AG04450 (cell line): ENCODE measurements at places on chromosomes 1 and 21. TPM values are rescaled to one million over a fixed set of nuclear protein-coding genes. Genes with fewer than 3 reads are reported as not detected.

The NPHS2 gene
- polyA plus RNA-seq, result not detected in 2 replicates

The SLAMF1 gene
- not detected in 2 replicates for polyA plus RNA-seq

The CACHD1 gene
- 3.5 and 4.4 TPM in 2 replicates for polyA plus RNA-seq

The MRPL9 gene
- 93.4 and 98.6 TPM in 2 replicates for polyA plus RNA-seq

The TCHH gene
- not detected in 2 replicates for polyA plus RNA-seq

The KRTAP13-2 gene
- not detected in 2 replicates for polyA plus RNA-seq

The CD5L gene
- not detected in 2 replicates for polyA plus RNA-seq

The SRGAP2 gene
- polyA plus RNA-seq, result 12.4 and 20.3 TPM in 2 replicates

The LRRC39 gene
- polyA plus RNA-seq, result 0.32 and 0.45 TPM in 2 replicates

The KCNJ6 gene
- 0.02 and 0.06 TPM in 2 replicates for polyA plus RNA-seq

The PDXK gene
- 129 and 142 TPM in 2 replicates for polyA plus RNA-seq

The CLCC1 gene
- 32.0 and 45.2 TPM in 2 replicates for polyA plus RNA-seq

The CLIC6 gene
- 0.02 TPM in 1 of 2 replicates, not detected in the other for polyA plus RNA-seq

The CAPN8 gene
- polyA plus RNA-seq, result not detected in 2 replicates

The PGLYRP4 gene
- not detected in 2 replicates for polyA plus RNA-seq

The GSTM1 gene
- polyA plus RNA-seq, result 1.6 and 1.8 TPM in 2 replicates

The LEMD1 gene
- not detected in 2 replicates for polyA plus RNA-seq

The EPHA2 gene
- polyA plus RNA-seq, result 19.1 and 26.0 TPM in 2 replicates

The TSPEAR gene
- polyA plus RNA-seq, result not detected in 2 replicates

The S100A14 gene
- polyA plus RNA-seq, result 0.09 TPM in 1 of 2 replicates, not detected in the other

The PGLYRP3 gene
- polyA plus RNA-seq, result not detected in 2 replicates

The CLEC20A gene
- not detected in 2 replicates for polyA plus RNA-seq

The SLC35F3 gene
- polyA plus RNA-seq, result 0.04 and 0.05 TPM in 2 replicates

The IFI44L gene
- polyA plus RNA-seq, result 0.86 and 1.1 TPM in 2 replicates

The PLA2G2C gene
- polyA plus RNA-seq, result not detected in 2 replicates

The HSF2BP gene
- 1.0 and 1.1 TPM in 2 replicates for polyA plus RNA-seq

The SMCP gene
- polyA plus RNA-seq, result not detected in 2 replicates

The DIRAS3 gene
- polyA plus RNA-seq, result 12.6 and 13.1 TPM in 2 replicates

The CFAP141 gene
- not detected in 2 replicates for polyA plus RNA-seq

The OLFML3 gene
- polyA plus RNA-seq, result 90.3 and 105 TPM in 2 replicates

The NT5C1A gene
- polyA plus RNA-seq, result not detected in 2 replicates

The SEMA6C gene
- 1.3 and 1.8 TPM in 2 replicates for polyA plus RNA-seq

The SHE gene
- polyA plus RNA-seq, result not detected in 2 replicates

The PI4KB gene
- polyA plus RNA-seq, result 75.2 and 83.2 TPM in 2 replicates

The VSIG8 gene
- not detected in 2 replicates for polyA plus RNA-seq

The LRRC53 gene
- polyA plus RNA-seq, result not detected in 2 replicates

The AXDND1 gene
- 0.27 TPM in 1 of 2 replicates, not detected in the other for polyA plus RNA-seq

The PROK1 gene
- not detected in 2 replicates for polyA plus RNA-seq

The ZNF644 gene
- polyA plus RNA-seq, result 19.1 and 27.5 TPM in 2 replicates

The EPS15 gene
- 40.9 and 55.4 TPM in 2 replicates for polyA plus RNA-seq

The SLC5A9 gene
- not detected in 2 replicates for polyA plus RNA-seq

The TRIM67 gene
- not detected in 2 replicates for polyA plus RNA-seq

The FMO5 gene
- 0.98 and 1.2 TPM in 2 replicates for polyA plus RNA-seq

The LHX8 gene
- not detected in 2 replicates for polyA plus RNA-seq

The DMBX1 gene
- not detected in 2 replicates for polyA plus RNA-seq

The NID1 gene
- polyA plus RNA-seq, result 129 and 137 TPM in 2 replicates

The CDCA8 gene
- 7.1 and 9.6 TPM in 2 replicates for polyA plus RNA-seq

The OR10J4 gene
- not detected in 2 replicates for polyA plus RNA-seq

The ESRRG gene
- 0.16 and 0.22 TPM in 2 replicates for polyA plus RNA-seq

The NEK2 gene
- 5.4 and 8.8 TPM in 2 replicates for polyA plus RNA-seq
